ENCODE measurements at places on chromosomes 5 and 9.

DNA sequence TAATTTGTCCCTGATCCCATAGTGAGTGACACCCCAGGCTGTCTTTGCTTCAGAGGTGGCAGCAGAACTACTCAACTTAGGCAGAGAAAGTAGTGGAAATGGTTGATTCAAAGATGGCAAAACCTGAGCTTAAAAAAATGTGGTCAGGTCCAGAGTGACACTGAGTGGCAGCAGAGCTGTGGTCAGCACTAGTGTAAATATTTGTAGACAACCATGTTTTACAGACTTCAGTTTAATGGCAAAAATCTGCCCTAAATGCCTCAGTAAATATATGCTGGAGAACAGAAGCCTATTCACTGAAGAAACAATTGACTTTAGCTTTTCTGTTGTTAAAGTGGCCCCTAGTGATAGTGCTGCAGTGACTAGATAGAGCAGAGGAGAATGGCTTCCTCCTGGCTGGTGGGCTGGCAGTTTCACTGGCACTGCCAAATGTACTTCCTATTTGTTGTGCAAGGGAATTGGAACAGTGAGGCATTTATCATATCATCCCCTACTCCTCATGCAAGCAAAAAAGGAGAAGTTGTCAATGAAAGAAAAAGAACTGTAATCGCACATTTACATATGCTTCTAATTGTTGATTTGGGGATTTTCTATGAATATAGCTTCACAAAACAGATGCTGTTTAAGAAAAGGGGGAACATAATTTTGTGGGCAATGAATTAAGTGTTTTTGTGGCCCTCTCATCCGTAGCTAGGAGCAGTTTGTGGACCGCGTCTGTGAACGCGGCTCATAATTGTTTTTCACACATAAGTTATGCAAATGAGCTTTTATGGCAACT, 12.0 kb downstream of the PBX3 start:
- DNase-seq = no peak

DNA sequence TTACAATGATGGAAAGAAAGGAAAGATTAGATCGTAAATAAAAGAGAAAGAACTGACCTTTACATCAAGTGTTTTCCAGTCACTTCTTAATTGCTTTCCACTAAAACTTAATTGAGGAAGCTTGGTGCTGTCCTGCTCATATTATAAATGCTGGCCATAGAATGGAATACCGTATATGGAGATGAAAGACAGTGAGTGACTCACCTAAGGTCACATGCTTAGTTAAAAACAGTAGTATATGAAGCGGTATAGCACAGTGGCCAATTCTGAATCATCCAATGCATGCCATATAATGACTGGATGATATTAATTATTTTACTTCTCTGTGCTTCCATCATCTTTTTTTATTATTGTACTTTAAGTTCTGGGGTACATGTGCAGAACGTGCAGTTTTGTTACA, 482.4 kb upstream of the SGCD start:
- no peak for DNase-seq

DNA sequence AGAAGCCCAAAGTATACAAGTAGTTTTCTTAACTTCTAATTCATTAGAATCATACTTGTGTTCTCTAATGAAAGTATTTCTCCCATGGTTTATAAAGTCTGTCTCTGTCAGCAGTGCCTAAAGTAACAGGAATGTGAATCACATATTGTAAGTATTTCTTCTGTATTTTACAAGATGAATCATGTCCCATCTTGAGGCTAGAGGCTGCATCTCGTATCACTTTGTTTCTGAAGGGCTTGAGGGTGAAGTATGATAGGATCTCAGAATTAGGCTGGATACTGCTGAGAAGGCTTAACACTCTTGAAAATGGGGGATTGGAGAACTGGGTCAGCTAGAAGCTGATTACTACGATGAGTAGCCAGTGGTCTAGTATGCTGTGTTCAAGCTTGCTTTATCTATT, 242.2 kb upstream of the ACTBL2 start:
- no peak for DNase-seq

- DNase-seq = no peak
Measured at GRCh38 chr5:115661563-115661962, 35.7 kb upstream of the TMED7 start.

Measured in stimulated activated CD8-positive, alpha-beta memory T cell treated with anti-CD3 and anti-CD28 coated beads, Interleukin-2, amount 100 ng/mL, for 48 hours (primary cell).